ENCODE measurements at places on chromosomes 3 and 15.

- DNase-seq, result no peak
Observed at GRCh38 chr3:55690726-55691125, 203.6 kb upstream of the WNT5A start.

DNA sequence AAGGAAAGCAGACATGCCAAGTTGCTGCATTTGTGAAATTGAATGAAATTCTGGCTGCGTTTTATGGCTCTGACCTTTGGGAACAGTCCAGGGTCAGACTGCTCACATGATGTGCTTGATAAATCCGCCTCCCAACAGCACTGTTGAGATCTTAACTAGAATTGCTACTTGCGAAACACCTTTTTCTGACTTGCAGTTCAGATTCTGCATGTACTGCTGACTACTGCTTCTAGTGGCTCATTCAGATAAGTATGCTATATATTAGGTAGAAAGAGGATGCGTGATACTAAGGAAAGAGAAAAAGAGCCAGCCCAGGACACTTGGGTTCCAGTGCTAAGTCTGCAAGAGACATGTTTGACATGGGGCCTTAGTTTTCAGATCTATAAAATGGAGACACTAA, 129.4 kb downstream of the LPP start:
- no peak for DNase-seq

- peak; percentile 13 for DNase-seq
Observed at GRCh38 chr3:7876741-7877297, 624.8 kb upstream of the LMCD1 start.

DNA sequence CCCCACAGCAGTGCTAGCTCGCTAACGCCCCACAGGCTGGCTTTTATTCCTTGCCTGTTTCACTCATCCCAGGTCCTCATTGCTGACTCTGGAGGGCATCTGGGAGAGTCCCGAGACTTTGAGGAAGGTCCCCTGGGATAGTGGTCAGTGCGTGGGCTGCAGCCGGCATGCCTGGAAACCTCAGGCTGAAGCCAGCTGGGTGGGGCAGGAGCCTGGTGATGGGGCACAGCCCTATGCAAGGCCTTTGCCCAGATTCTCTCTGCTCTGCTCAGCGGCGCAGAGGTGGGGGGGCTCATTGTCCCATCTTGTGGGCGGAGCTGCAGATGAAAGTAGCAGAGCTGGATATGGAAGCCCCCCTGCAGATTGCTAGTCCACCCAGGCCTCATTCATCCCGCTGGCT, 55.7 kb upstream of the SMAD6 start:
- no peak for DNase-seq

DNA sequence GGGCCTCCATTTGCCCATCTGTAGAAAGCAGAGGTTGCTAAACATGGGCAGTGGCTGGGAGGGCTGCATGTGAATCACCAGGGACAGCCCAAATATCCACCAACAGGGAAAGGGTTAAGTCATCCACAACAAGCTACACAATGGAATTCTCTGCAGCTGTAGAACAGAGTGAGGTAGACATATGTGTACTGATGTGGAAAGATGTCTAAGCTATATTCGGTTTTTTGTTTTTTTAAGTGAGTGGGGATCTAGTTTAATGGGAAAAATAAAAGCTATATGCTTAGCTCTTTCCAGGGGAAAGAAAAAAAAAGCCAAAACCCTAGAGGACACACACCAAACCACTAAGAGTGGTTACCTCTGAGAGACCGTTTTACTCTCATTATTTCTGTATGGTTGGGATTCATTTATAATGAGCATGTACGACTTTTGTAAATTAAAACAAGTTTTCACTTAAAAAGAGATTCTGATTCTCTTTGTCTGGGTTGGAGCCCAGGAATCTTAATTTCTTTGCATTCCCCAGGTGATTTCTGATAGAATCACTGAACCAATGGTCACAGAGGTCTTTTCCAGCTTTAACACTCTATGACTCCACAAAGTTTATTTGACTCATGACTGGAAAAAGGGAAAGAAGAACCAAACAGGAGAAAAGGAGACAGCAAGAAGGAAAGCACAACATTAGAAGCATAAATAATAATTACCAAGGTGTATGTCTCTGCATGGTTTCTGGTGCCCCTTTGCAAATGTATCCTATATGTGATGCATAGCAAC, 19.1 kb downstream of the CRABP1 start:
- no peak for DNase-seq

- DNase-seq, result peak; percentile 87
Observed at GRCh38 chr3:49539659-49540560, 14.4 kb upstream of the BSN start.

DNA sequence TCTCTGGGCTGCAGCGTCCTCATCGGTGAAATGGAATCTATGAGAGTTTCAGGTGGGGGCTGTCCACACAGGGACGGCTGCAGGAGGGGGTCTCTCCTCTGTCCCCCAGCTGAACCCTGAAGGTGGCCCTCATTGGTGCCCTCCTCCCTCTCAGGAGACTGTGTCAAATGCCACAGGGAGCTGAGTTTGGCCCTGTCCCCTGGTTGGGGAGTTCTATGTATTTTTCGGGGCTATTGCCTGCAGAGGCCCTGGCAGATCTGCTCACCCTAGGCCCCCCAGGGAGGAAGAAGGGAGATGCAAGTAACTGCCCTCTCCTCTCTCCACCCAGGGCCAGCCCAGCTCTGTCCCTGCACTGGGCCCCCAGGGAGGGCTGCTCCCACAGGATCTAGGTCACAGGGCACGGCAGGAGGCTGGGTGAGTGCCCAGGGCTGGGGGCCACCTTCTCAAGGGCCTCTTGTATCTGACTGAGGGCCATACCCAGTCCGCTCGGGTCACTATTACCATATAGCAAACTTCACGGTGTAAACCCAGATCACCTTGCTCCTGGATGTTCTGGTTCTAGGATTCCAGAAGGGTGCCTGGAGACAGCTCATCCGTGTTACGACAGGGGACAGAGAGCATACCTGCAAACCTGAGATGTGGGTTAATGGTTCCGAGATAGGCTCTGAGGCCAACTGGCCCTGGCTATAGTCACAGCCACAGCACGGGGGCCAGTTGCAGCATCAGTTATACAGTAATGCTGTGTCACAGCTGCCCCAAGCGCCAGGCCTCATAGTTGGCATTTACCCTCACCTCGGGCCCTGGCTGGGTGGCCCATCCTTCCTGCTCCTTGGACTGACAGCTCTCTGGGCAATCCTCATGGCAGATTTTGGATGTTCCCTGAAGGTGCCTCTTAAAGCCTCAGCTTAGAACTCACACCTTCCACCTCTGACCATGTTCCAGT, 102.4 kb upstream of the PRR23E start:
- no peak for DNase-seq

GRCh38 chr3:33791477-33792166, 6.8 kb upstream of the PDCD6IP start:
- no peak for DNase-seq

GRCh38 chr15:61299075-61299763, 70.1 kb upstream of the RORA start:
- DNase-seq, result no peak

DNA sequence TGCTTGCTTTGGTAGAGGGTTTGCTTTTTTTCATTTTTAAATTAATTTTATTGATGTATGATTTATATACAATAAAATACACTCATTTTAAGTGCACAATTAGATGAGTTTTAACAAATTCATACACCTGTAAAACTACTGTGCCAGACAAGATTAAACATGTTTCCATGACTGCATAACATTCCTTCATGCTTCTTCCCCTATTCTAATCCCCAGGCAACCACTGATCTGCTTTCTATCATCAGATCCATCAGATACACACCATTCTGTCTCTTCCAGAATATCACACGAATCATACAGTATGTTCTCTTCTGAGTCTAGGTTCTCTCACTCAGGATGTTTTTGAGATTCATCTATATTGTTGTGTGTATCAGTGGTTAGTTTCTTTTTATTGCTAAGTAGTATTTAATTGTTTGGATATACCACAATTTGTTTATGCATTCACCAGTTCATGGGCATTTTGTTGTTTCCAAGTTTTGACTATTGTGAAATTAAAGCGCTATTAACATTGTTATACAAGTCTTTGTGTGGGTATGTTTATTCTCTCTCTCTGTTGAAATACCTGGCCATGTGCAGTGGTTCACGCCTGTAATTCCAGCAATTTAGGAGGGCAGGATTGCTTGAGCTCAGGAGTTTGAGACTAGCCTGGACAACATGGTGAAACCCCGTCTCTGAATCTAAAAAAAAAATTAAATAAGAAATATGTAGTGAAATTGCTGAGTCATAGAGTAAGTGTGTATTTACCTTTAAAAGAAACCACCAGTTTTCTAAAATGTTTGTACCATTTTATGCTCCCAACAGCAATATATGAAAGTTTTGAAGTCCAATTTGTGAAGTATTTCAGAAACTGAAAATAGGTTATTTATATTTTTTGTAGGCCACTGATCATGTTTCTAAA, 7.0 kb upstream of the TFG start:
- DNase-seq, result no peak

DNA sequence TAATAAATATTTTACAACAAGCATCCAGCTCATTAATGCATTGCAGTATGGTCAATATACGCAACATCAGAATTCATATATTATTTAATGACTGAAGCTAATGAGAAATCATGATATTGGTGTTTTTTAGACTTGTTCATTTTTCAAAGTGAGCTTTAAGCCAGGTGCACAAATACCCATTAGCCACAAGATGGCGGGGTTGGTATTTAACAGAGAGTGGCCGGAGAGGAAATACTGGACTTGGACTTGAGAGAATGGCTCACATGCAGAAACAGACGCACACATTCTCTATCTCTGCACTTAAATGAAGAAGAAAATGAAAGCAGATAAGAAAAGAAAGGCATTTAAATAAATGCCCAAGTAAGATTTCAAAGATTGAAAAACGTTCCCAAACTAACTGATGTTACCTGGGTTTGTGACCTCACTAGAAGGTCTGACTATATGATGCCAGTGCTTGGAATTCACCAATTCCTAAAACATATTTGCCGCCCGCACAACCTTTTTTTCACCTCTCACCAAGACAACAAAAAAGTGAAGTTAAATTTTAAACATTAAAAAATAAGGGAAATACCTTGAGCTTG, 21.2 kb upstream of the CRBN start:
- no peak for DNase-seq

- no peak for DNase-seq
Observed at GRCh38 chr3:95738045-95738444, 1076.3 kb upstream of the EPHA6 start.

- DNase-seq, result no peak
Observed at GRCh38 chr3:116285781-116286421, 159.4 kb downstream of the LSAMP start.

DNA sequence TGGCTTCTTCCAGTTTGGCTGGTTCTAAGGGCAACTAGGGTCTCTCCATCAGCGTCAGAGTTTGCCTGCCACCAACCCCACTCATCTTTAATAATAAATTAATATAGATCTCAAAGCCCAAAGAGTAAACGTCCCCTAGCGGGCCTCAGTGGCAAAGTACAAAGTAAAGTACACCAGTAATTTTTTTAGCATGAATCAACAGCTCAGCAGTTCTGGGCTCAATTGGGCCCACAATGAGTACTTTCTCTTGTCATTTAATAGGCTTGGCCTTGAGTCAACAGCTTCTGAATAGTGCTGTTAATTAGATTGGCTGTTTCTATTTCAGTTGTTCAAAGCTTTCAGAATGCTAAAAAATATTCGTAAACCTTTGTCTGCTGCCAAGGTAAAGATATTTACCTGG, 89.0 kb upstream of the PFN2 start:
- no peak for DNase-seq

GRCh38 chr3:87674397-87675161, 384.2 kb downstream of the CGGBP1 start:
- DNase-seq, result no peak

DNA sequence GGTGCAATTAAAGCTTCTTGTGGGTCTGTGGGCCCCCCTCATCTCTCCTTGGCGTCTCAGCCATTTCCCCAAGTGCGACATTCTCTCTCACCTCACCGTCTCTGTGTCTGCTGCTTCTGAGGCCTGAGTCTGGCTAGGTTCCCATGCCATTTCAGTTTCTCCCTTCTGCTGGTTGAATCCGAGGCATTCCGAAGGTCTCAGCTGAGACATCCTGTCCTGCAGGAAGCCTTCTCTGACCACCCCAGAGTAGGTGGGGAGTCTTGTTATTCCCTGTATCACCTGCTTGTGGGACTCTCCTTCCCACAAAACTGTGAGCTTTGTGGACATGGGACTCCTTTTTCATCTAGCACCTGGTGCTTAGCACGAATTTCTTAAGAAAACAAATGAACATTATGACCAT, 78.3 kb downstream of the ASB7 start:
- no peak for DNase-seq

DNA sequence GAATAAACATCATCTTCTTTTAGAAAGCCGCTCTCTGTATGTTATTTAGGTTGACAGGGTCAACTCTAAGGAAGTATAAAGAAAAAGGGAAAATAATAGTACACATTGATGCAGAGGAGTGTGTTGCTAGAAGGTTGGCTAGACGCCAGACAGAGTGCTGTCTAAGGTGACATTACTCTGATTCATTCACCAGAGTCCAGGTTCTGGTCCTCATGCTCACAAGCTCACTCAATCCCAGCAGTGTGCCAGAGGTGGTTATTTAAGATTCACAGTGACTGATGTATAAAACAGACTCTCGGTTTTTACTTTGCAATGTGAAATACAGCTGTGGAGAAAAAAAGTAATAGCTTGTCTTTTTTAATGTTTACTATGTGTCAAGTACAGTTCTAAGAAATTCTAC, 1.7 kb downstream of the CFAP44 start:
- DNase-seq, result no peak

DNA sequence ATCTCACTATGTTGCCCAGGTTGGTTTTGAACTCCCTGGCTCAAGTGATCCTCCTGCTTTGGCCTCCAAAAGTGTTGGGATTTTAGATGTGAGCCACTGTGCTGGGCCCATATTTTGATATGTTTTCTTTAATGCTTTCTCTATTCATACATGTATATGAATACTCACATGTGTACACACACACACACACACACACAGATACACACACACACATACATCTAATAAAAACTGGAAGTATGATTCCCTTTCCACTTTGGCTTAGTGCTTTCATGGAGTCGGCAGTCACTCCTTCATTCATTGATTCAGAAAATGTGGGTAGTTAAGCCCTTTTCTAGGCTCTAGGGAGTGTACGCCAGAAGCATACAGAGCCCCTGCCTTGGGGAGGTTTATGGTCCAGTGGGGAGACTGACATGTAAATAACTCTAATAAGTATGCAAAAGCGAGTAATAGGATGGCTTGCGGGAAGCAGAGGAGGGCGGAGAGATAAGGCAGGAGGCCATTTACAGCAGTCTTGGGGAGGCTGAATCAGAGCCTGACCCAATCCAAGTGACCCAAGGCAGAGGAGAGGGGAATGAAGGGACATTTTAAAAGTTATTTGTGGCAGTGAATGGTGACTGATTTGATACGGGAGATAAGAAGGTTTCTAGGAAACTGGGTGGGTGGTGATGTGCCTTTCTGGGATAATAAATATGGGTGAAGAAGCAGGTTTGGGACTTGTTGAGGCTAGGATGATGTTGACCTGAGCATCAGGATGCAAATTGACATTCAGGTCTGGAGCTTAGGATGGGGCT, 32.5 kb upstream of the TATDN2 start:
- no peak for DNase-seq

DNA sequence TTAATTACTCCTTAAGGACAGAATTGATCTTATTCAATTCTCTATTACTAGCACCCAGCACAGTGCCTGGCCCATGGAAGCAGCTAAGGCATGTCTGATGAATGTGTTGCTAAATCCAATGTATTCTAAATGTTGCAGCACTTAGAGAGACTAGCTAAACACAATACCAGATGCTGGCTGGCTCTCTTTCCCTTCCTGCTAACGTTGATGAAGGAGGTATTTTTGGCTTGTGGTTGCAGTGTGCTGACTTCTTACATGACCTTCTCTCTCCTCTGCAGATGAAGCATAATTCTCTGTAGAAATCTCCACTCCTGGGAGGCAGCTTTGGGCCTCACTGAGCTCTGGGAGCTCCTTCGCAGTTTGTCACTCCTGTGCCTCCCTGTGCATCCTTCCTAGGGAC, 183.6 kb downstream of the PEX5L start:
- no peak for DNase-seq

Measured in stimulated activated CD4-positive, alpha-beta T cell treated with anti-CD3 and anti-CD28 coated beads, Interleukin-1b, Interleukin-23, amount 100 ng/mL, for 1 hour (primary cell).